Stimulated activated CD8-positive, alpha-beta memory T cell treated with anti-CD3 and anti-CD28 coated beads, Interleukin-2, amount 100 ng/mL, for 48 hours (primary cell): ENCODE measurements at places on chromosomes 7 and 10.

DNA sequence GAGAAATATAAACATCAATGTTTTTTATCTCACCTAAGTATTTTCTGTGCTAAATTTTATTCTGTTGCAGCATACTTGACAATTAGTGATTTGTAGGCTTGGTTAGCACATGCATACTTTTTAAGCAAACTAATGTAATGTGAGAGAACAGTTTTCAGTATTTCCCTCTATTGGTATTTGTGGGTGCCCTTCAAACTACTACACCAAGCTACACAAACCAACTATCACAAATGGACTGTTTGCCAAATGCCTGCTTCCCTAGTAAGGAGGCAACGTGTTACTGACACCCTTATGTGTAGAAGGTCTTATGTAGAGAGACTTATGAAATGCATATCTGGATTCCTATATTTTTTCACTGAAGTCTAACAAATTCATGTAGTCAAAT, 98.4 kb upstream of the FZD1 start:
- DNase-seq, result no peak

- DNase-seq, result no peak
These were observed 91.0 kb downstream of the PAXIP1 start for GRCh38 chr7:154911862-154912455.

DNA sequence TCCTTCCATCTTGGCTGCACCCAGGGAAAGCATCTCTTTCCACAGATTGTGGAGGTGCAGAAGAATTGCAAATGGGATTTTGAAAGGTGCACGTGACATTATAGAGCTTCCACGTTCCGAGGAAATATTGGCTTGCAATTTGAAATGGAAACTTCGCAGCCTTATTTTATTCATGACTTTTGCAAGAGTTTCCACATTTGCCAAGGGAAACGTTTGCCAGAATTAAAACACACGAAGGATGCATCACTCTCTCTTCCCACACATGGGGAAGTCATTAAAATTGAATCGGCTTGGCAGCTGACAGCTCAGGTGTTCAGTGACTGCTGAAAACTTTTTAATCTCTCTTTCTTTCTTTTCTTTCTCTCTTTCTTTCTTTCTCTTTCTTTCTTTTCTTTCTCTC, 475.4 kb upstream of the IGFBP3 start:
- DNase-seq, result no peak

DNA sequence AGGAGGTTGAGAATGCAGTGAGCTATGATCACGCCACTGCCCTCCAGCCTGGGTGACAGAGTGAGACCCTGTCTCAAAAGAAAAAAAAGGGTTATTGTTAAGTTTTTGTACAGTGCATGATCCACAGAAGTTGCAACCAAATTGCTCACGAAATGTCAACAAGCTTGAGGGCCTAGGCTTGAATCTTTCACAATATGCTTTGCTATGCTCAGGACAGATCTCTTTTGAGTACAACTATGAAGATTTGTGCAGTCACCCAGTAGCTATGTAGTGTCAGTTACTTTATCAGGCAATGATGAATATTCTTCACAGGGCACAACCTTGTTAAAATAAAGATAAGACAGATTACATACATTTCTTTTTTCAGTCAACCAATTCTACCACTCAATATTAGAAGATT, 109.2 kb downstream of the PRTFDC1 start:
- no peak for DNase-seq

DNA sequence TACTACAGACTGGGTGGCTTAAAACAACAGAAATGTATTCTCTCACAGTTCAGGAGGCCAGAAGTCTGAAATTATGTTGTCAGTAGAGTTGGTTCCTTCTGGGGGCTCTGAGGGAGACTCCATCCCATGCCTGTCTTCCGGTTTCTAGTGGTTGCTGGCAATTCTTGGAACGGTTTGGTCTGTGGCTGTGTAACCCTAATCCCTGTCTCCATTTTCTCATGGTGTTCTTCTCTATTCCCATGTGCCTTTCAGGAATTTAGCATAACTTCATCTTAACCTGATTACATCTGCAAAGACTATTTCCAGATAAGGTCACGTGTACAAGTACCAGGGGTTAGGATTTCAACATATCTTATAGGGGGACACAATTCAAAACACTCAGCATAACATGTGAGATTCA, 73.2 kb downstream of the FAM241B start:
- DNase-seq, result no peak

- DNase-seq, result no peak
These were observed 215.4 kb downstream of the TWIST1 start for GRCh38 chr7:18901982-18902421.

DNA sequence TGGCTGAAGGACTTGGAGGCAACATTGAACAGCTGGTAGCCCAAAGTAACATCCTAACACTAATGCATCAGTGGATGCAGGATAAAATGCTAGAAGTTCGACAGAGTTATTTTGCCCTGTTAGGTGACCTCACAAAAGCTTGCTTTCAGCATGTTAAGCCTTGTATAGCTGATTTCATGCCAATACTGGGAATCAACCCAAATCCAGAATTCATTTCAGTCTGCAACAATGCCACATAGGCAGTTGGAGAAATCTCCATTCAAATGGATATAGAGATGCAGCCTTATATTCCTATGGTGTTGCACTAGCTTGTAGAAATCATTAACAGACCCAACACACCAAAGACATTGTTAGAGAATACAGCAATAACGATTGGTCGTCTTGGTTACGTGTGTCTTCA, 62.9 kb downstream of the CCSER2 start:
- DNase-seq, result no peak

DNA sequence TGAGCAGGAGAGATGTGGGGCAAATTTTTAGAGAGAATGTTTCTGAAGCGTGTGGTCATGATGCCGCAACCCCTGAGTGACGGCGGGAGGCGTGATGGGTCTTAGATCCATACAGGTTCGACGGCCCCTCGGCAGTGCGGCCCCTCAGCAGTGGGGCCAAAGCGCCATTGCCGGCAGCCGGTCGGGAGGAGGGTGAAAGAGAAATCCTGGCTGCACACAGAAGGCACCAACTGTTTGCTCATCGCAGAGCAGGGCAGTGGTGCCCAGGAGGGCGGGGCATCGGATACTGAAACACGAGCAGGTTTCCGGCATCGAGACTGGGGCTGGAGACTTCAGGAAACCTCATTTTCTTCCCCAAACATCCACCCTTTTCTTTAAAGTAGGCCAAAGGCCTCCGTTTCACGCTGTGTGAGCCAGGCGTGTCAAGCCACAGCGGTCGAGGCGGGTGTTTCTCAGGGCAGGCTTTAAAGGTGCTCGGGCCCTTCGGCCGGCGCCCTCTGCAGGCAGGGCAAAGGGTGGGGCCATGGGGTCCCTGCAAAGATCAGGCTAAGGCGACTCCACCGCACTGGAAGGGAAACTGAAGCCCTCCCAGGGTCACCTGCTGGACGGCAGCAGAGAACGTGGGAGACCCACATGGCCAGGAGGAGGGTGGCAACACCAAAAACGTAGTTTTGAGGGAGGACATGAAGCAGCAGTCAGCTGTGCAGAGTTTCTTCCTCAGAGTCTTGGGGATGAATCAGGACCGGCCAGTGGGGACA, 42.0 kb upstream of the PPP2R2D start:
- no peak for DNase-seq

GRCh38 chr7:100575746-100576383, 2.2 kb upstream of the SAP25 start:
- no peak for DNase-seq

DNA sequence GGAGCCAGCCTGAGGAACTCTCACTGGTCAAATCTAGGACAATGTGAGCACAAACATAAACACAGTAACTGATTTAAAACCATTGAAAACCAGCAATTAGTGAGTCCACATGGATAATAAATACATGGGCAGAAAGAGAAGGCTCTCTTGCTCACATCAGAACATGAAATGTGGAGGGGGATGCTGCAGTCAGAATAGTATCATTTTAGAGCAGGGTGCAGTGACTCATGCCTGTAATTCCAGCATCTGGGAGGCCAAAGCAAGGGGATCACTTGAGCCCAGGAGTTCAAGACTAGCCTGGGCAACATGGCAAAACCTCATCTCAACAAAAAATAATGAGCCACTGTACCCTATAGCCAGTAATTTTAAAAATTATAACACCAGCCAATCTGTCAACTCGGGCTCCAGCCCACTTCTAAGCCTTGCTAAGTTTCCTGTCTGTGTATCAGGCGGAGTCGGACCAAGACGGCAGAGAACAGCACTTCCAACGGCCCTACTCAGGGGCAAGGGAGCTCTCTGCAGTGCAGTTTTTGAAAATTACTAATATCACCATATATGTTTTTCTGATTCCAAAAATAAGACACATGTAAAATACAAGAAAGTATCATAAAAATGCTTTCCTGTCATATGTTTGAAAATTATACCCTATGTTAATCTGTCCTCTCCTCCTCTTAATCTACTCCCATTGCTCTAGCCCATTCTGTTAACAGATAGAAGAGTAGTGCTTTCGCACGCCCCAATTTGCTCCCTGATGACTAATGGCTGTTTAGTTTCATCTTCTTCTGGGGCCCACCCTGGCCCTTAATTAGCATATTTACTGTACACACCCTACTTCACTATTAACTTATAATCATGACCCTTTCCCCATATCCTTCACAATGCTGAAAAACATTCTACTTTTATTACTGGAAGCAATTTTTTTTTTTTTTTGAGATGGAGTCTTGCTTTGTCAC, 17.1 kb downstream of the URGCP start:
- DNase-seq, result no peak

- DNase-seq, result no peak
These were observed 12.8 kb upstream of the PROSER2 start for GRCh38 chr10:11810313-11810766.
